AG20443 (cell line): ENCODE measurements at places on chromosomes 13 and 19.
A peak's percentile ranks its signal among the peaks of the same experiment; 100 is the strongest.

DNA sequence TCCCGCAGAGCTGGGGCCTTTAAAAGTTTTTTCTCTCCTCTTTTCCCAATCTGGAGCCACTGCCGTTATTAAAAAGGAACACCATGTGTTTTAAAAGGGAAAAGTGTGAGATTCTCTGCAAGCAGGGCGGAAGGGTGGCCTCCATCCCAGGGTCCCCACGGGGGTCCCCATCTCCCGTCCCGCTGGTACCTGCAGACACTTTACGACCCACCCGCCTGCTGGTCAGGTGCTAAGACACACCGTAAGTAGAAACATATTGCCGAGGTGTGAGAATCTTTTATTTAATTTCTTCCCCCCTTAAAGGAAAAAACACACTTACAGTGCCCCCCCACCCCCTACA is 1.8 kb downstream of the CRLF1 start:
- no peak for DNase-seq

DNA sequence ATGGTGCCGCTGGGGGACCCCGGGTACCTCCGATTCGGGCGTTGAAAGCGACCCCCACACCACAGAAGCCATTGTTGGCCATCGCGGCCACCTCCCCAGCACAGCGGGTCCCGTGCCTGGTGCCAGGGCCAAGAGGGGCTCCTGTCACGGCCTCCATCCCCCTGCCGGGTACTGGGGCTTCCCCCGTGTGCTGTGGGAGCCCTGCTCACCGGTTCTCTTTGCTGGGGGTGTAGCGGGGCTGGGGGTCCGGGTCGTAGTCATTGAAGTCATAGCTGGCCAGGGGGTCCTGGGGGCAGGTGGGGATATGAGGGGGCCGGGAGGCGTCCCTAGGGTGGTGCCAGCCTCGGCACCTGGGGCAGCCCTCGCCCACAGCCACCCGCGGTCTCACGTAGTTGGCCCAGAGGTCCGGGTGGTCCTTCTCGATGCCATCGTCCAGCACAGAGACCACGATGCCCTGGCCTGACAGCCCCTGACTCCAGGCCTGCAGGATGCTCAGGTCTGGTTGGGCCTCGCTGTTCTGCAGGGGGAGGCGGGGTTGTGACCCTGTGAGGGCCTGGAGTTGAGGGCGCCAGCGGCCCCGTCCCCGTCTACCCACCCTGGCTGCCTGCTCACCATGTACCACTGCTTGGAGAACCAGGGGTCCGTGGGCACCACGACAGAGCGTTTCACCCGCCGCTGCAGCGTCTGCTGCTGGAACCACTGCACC is 2.4 kb downstream of the PCSK4 start:
- DNase-seq: no peak

GRCh38 chr13:48068036-48068435 is 26.9 kb downstream of the MED4 start:
- DNase-seq: no peak

GRCh38 chr19:50838239-50838638 is 4.9 kb upstream of the KLK15 start:
- no peak for DNase-seq

DNA sequence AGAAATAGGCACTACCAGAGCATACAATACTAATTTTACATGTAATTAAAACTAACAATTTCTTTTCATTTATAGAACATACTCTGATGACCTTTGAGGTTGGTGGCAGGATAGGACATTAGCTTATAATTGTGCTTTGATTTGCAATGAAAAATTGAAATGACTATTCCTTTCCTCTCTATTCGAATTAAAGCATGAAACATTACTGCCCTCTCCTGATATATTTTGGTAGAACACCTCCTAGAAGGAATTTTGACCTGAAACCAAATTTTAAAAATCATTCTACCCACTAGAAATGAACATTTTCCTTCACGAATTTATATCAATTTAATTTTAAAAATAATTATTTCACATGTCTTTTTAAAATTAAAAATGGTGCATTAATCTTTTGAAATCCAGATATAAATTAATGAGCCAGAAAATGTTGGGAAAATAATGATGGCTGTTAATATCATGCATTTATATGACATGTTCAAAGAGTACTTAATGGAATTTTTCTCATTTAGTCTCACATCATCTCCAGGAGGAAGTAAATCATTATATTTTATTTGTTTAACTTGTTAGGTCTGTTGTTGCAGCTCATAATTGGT is 556.3 kb upstream of the ARGLU1 start:
- peak; percentile 35 for DNase-seq

GRCh38 chr13:30149248-30149647 is 158.1 kb downstream of the KATNAL1 start:
- DNase-seq: no peak

- peak; percentile 70 for DNase-seq
Measured at GRCh38 chr19:3494051-3494450, 6.4 kb downstream of the DOHH start.

DNA sequence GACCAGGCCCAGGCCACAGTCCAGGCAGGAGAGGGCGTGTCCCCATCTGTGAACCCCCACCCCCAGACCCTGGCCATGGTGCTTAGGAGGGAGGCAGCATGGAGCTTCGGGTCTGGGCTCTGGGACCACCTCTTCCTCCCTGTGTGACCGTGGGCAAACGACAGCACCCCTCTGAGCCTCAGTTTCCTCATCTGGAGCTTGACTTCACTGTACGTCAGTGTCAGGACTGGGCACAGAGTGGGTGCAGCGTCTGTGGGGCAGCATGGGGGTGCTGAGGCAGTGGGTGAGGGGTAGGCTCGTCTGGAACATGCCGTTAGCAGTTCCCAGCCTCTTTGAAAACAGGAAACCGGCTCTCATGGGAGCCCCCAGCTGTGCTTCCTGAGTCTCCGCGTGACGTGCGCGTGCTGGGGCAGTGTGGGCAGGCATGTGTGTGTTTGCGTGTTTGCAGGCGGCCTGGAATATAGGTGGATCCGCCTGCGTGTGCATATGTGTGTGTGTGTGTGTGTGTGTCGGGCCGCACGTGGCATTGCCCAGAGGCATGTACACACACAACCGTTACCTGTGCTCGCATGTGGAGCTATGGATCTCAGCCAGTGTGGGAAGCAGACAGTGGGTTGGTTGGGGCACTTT is 15.8 kb downstream of the ARRDC2 start:
- no peak for DNase-seq

DNA sequence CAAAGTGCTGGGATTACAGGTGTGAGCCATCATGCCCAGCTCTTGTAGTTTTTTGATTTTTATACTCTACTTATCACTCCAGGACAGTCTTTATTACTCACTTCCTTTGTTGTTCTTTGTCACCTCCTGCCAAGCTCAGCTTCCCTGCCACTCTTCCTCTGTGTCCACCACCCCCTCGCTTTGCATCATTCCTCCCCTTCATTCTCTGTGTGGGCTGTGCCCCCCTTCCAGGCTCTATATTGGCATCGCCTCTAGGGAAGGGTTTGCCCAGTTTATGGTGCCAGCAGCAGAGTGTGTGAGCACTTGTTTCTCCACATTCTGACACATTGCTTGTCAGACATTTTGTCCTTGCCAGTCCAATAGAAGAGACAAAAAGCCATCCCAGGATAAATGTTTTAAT is 15.1 kb downstream of the ZNF302 start:
- DNase-seq: no peak

GRCh38 chr13:63625869-63626268 is 2210.2 kb upstream of the PCDH20 start:
- no peak for DNase-seq

GRCh38 chr13:108835083-108835482 is 205.7 kb downstream of the MYO16 start:
- no peak for DNase-seq

- DNase-seq: peak; percentile 62
Measured at GRCh38 chr19:40191836-40192646, 815 bp downstream of the MAP3K10 start.

- no peak for DNase-seq
Measured at GRCh38 chr13:24176351-24177101, 16.0 kb downstream of the SPATA13 start.
